ENCODE measurements at places on chromosomes 2 and 18.

DNA sequence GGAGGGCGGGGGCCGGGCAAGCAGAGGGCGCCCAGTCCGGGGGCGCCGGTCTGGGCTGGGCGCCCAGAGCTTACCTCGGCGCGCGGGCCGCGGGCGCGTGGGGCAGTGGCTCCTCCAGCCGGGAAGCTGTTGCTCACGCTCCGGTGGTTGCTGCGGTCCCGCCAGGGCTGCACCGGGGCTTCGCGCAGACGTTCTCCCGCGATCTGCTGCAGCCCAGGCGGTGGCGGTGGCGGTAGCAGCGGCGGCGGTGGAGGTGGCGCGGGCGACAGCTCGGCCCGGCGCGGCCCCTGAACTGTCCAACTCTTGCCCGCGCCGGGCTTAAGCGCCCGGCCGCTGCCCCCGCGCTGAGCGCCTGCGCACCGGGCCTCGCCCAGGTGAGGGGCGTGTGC is 391 bp downstream of the ZNF385B start:
- no peaks in the 10 kb centered on the region for H3K36me3 ChIP-seq
- peak overlapping the region; percentile 63 for H3K4me3 ChIP-seq
- no peak for DNase-seq

GRCh38 chr2:216793386-216793785 is 66.5 kb downstream of the TNP1 start:
- peaks cover 18% of the 10 kb centered on the region for H3K4me1 ChIP-seq
- no peak for DNase-seq
- no peaks in the 10 kb centered on the region for H3K27me3 ChIP-seq
- H3K27ac ChIP-seq: no peak overlapping the region
- no peaks in the 10 kb centered on the region for H3K36me3 ChIP-seq

DNA sequence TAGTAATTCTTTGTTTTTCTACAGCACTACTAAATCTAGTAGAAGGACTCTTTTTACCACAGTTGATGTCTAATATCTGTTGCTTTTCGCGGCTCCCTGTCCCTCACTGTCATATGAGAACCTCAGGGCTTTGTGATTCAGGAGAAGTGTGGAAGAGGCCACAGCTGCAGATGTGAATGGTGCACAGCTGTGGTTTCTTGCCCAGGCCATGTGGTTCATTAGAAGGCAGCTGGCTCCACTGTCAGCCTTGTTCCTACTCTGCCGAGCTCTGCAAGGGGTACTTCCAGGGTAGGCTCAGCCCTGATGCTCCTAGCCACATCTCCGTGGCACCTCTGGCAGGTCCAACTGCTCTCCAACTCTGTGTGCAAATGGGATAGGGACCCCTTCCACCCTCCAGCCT is 83.9 kb downstream of the APOB start:
- no peaks in the 10 kb centered on the region for H3K4me1 ChIP-seq
- H3K4me3 ChIP-seq: no peak overlapping the region
- H3K36me3 ChIP-seq: no peaks in the 10 kb centered on the region
- H3K27ac ChIP-seq: no peak overlapping the region
- no peak for DNase-seq

DNA sequence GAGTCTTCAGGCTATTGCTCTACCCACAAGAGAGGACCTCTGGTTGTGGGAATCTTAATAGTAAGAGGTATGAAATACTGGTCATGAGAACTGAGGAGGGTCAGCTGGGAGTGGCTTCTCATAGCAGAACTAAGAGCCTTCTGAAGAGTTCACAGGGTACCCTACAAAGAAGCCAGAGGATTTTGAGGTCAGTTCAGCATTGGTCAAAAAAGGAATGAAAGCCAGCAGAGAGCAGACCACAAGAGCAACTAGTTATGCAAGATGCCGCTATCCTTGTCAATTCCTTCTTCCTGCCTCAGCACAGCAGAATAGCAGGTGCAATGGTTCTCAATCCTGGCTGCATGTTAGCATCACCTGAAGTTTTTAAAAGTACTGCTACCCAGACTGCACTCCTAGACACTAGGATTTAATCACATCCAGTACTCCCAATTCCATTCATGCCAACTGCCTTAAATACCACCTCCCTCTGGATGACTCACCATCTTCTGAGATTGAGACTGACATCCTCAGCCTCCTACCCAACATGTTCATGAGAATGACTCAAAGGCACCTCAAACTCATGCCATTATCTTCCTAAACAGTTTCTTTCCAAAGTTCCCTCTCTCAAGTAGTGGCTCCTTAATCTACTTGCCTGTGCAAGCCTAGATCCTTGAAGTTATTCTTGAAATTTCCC is 81.0 kb upstream of the RBMS1 start:
- H3K4me3 ChIP-seq: no peak overlapping the region
- peaks cover 4% of the 10 kb centered on the region for H3K36me3 ChIP-seq
- H3K27ac ChIP-seq: peak overlapping the region; percentile 70
- H3K4me1 ChIP-seq: peaks cover 10% of the 10 kb centered on the region
- no peak for DNase-seq

DNA sequence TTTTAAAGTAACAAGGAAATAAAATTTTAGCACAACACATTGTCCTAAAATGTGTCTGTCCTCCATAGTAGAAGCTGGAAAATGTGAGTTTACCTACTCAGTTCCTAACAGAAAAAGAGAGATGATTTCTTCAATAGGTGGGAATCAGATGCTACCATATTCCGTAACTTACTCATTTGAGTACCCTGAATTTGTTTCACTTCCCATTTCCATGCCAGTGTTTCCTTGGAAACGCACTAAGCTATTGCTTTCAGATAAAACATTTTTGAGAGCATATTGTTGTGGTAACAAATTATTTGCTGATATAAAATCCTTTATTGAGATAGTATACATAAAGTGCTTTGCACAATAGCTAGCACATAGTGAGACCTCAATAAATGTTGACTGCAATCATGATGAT is 137.5 kb upstream of the BARD1 start:
- no peak for DNase-seq
- H3K36me3 ChIP-seq: no peaks in the 10 kb centered on the region
- H3K4me1 ChIP-seq: no peaks in the 10 kb centered on the region
- H3K27ac ChIP-seq: no peak overlapping the region
- no peaks in the 10 kb centered on the region for H3K27me3 ChIP-seq
- no peak overlapping the region for H3K4me3 ChIP-seq

- no peak overlapping the region for H3K27ac ChIP-seq
- no peak for DNase-seq
- H3K27me3 ChIP-seq: no peaks in the 10 kb centered on the region
Observed at GRCh38 chr2:172701250-172701649, 34.4 kb upstream of the RAPGEF4 start.

DNA sequence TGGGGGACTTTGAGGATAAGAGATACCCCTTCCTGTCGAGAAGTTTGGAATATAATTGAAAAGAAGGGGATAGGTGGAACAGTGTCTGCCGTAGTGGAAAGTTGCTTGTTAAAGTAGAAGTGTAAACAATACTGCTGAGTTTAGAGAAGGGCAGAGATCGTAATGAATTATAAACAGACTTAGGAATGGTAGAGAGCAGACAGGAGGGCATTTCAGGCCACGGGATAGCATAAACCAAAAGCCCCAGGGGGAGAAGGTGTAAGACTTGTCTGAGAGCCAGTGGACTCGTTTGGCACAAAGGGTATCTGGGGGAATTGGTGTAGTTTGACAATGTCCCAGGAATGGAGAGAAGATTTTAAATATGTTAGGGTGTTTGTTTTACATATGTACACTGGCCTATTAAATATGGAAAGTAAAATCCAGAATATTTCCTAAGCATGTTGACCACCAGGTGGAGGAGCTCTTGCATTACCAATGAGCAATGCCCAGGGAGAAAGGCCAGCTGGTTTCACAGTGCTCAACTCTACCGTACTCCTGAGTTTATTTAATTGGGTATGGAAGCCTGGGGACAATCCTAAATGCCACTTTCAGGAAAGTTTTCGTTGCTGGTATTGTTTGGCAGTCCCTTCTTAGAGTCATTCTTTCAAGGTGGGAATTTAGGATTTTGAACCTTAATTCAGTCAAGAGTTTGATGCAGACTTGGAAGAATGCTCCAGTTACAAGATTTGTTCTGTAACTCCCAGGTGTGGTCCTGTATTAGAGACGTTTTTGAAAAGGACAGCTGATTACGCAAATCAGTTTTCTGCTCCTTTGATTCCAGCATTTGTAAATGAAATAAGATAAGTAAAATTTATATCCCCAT is 7.5 kb downstream of the COPS8 start:
- H3K4me3 ChIP-seq: no peak overlapping the region
- peaks cover 57% of the 10 kb centered on the region for H3K36me3 ChIP-seq
- no peaks in the 10 kb centered on the region for H3K27me3 ChIP-seq

GRCh38 chr2:241051578-241052487 is 50.3 kb downstream of the MTERF4 start:
- H3K27me3 ChIP-seq: no peaks in the 10 kb centered on the region
- H3K27ac ChIP-seq: no peak overlapping the region
- H3K4me3 ChIP-seq: no peak overlapping the region
- DNase-seq: peak; percentile 9
- H3K36me3 ChIP-seq: peaks cover 47% of the 10 kb centered on the region
- H3K4me1 ChIP-seq: no peaks in the 10 kb centered on the region

DNA sequence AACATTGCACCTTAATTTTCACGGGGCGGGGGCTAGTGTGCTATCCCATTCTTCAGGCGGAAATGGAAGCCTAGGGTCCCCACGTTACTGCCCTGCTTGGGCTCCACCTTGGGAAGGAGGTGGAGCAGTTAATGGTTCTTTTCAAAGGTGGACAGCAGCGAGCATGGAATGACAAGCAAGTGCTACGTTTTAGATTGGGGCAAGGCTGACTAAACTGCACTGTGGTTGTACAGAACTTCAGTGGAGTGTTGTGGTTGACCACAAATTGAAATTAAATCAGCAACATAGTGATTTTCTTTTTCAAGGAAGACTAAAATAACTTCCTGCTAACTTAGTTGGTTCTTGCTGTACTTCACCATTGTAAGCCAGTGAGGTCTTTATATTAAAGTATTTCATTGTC is 47.0 kb downstream of the CHRNA1 start:
- DNase-seq: no peak
- H3K36me3 ChIP-seq: no peaks in the 10 kb centered on the region
- H3K27ac ChIP-seq: no peak overlapping the region
- H3K27me3 ChIP-seq: no peaks in the 10 kb centered on the region

DNA sequence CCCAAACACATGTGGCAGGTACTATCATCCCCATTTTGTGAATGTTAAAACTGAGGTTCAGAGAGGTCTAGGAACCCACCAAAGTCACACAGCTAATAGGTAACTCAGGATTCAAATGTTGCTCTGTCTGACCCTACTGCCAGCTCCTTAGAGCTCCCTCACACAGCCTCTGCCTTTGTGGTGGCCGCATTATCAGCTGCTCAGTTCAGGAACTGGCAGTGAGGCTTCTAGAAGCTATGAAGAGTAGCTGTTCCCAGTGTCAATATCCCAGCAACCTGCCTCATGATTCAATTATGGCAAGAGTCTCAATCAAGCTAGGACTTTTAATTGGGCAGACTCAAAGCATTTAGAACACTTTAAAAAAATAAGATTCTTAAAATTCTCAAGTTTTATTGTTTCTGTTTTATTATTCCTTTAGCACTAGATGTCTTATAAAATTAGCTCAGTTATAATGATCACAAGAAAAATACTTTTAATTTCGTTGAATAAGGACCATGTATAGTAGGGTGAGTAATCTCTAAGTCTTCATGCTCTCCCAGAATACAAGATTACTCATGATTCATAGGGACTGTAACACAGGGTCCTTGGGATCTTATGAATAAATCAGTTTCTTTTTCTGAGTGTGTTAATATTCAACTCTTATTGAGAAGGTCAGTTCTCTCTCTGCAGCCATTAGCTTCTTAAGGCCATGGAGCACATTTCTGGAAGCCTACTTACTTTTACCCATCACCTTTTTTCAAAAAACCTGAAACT is 342.7 kb downstream of the RND3 start:
- no peak overlapping the region for H3K27ac ChIP-seq
- H3K4me1 ChIP-seq: peaks cover 8% of the 10 kb centered on the region
- no peak overlapping the region for H3K4me3 ChIP-seq

DNA sequence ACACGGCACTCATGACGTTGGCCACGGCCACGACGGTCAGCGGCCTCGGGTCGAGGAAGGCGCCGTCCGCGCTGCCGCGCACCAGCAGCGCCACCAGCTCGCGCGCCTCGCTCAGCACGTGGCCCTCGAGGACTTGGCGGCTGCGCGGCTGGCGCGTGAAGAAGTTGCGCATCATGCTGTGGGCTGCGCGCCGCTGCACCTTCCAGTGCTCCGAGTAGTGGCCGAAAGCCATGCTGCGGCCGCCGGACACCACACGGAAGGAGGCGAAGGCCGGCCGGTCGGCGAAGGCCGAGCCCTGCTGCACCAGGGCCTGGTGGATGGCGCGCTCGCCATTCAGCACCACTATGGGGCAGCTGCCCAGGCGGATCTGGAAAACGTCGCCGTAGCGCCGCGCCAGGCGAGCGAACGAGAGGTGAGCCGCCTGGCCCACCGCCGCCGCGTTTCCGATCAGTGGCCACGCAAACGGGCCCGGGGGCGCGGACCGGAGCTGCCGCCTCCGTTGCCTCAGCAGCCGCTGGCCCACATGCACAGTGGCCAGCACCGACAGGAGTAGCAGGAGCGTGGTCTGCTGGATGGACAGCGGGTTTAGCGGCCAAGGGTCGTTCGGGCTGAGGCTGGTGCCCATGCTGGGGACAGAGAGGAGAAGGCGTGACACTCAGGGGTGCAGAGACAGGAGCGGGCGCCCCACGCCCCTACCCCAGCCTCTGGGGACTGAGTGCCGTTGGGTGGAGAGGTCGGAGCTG is 1.0 kb downstream of the CYP1B1 start:
- peaks cover 9% of the 10 kb centered on the region for H3K36me3 ChIP-seq
- H3K27me3 ChIP-seq: peaks cover 74% of the 10 kb centered on the region
- peak overlapping the region; percentile 95 for H3K27ac ChIP-seq

DNA sequence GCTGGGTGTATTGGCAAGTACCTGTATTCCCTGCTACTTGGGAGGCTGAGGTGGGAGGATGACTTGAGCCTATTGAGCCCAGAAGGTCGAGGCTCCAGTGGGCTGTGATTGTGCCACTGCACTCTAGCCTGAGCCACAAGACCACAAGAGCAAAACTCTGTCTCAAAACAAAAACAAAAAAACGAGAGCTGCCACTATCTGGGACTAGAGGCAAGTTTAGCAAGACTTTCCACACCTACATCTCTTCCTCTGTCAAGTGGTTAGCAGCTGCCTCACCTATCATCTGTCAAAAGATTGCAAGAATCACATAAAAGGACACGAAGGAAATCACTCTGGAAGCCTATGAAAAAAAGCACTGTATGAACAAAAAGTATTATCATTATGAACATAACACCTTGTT is 55.2 kb upstream of the RIOK3 start:
- no peaks in the 10 kb centered on the region for H3K36me3 ChIP-seq
- peaks cover 6% of the 10 kb centered on the region for H3K4me1 ChIP-seq
- no peak overlapping the region for H3K27ac ChIP-seq
- DNase-seq: no peak
- no peaks in the 10 kb centered on the region for H3K27me3 ChIP-seq

Measured in left ventricle myocardium inferior (tissue), 1 donor.